ENCODE measurements at places on chromosomes 16 and 17.

GRCh38 chr17:48588528-48588927, 1.5 kb downstream of the HOXB3 start:
- no peak for DNase-seq

- DNase-seq, result peak; percentile 51
Observed at GRCh38 chr16:70253291-70254106, 1.8 kb upstream of the EXOSC6 start.

DNA sequence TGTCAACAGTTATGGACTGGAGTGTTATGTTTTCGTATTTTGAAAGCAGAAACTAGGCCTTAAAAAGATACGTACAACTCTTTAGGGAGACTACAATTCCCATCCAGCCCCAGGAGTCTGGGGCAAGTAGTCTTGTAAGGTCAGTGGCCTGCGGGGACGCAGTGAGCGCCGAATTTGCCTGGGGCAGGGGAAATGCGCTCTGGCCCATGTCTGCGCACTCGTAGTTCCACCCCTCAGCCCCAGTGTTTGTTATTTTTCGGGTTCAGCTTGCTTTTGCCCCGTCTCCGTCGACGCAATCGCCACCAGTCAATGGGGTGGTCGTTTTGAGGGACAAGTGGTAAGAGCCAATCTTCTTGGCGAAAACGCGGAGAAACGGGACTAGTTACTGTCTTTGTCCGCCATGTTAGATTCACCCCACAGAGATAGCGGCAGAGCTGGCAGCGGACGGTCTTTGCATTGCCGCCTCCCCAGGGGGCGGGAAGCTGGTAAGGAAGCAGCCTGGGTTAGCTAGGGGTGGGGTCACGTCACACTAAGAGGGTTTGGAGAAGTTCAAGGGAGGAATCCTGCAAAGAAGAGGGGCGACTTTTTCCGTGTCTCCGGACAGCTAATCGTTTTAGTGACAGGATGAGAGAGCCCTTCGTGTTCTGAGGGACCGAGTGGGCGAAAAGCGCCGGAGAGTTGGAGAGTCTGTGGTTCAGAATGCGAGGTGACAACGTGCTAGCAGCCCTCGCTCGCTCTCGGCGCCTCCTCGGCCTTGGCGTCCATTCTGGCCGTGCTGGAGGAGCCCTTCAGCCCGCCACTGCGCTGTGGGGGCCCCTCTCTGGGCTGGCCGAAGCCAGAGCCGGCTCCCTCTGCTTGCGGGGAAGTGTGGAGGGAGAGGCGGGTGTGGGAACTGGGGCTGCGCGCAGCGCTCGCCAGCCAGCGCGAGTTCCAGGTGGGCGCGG, 1.1 kb upstream of the BRCA1 start:
- peak; percentile 87 for DNase-seq

GRCh38 chr17:45908935-45909334, 14.6 kb downstream of the MAPT start:
- no peak for DNase-seq

- DNase-seq, result no peak
Observed at GRCh38 chr16:25264597-25264996, 7.0 kb upstream of the ZKSCAN2 start.

DNA sequence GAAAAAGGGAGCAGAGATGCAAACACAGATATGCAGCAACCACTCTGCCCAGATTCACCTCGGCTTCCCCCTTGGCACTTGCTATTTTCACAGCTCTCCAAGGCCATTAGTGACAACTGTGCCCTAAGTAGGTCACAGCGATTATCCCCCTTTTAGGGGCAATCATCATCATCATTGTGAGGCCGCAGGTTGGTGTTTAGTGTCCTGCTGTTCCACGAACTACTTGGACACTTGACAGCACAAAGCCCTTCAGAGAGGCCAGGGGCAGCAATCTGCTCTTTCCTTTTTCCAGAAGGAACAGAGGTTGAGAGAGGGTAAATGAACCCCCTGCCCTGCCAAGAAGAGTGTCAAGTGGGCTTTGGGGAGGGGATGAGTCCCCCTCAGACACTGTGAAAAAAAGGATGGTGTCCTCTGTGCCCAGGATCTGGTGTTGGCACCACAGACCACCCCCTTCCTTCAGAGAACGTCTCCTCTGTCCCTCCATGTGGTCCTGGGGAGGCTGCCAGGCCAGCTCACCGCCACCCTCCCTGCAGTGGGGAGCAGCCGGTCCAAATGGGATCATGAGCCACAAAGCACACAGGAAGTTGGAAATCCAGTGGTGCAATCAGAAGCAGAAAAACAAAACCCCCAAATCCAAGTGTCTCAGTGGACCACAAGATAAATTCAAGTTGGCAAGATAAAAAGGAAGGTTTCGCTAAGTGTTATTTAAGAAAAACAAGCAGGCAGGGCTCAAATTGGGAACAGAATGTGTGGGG, 78.4 kb upstream of the MED9 start:
- no peak for DNase-seq

- no peak for DNase-seq
Observed at GRCh38 chr17:76087531-76087930, 8.5 kb downstream of the ZACN start.

GRCh38 chr16:46954562-46954961, 18.9 kb downstream of the DNAJA2 start:
- no peak for DNase-seq

DNA sequence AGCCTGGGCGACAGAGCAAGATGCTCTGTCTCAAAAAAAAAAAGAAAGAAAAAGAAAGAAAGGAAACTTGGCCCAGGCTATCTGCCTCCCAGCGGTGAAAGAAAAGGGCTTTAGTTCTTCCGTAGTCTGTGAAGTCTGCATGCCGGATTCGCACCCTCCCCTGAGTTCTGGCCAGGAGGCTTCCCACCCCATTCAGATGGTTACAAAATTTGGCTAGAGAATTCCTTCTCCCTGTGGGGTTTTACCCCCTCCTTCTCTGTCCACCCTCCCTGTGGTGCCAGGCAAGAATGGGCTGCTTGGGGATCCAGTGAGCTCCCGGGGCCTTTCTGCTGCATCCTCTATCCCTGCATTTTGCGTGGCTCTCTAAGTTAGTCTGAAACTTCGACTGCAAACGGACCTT, 37.8 kb downstream of the PAFAH1B1 start:
- peak; percentile 24 for DNase-seq

DNA sequence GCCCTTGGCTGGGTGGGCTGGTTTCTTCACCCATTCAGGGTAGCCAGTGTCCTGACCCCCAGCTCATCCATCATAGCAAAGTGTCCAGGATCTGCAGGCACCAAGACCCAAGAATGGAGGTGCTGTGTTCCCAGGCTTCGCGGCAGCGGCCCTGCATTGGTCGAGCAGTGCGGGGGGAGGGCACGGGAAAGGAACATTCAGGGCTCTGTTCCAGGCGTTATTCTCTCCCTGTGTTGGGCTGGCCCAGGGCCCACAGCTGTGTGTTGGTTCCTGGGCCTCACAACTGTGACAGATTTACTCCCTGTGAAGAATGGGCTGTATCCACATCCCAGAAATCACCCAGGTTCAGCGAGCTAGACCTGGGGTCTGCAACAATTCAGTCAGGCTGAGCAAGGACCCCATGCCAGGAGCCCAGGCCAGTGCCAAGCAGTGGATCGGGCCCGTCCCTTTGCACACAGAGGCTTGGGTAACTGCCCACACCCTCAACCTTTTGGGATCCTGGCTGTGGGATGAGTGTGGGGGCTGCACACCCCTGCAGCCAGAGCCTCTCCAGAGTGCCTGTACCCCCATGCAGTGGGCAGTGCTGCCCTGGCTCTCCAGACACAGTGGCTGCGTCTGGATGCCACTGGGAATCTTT, 10.0 kb downstream of the GPT2 start:
- DNase-seq, result no peak

DNA sequence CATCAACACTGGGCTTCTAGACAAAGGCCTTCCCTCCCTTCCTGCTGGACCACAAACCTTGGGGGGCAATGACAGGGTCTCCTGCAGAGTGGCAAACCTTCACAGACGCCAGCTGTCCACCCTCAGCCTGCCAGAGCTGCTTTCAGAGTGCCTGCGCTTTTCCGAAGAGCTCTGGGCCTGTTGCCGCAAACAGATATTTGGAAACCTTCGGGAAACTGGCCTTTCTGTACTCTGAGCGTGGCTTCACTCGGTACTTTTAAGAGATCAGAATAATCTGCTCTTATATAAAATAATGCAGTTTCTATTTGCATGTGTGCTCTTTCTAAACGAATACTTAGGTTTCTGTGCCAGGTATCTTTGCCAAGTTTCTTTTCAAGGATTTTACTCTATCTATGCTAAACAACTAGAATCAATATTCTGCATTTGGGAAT, 152.1 kb upstream of the CHMP6 start:
- DNase-seq, result no peak

DNA sequence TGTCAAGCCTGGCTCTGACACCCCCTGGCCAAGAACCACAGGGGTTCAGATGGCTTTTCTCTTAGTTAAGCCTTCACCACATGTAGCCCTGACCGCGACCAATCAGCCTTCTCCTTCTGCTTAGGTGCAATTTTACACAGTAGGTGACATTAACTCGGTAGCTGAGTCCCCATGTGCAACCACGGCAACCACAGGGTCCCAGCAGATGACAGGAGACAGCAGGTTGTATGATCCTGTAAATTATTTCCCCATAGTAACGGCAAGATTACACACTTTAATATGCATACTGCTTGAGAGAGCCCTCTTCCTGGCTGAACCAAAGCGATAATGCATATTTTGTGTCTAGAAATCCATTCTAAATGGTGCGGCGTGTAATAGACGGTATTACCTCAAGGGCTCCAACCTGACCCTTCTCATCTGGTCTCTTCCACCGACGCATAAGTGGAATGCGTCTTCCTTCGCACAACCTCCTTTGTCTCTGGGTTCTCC, 458.7 kb upstream of the ZFHX3 start:
- peak; percentile 10 for DNase-seq

DNA sequence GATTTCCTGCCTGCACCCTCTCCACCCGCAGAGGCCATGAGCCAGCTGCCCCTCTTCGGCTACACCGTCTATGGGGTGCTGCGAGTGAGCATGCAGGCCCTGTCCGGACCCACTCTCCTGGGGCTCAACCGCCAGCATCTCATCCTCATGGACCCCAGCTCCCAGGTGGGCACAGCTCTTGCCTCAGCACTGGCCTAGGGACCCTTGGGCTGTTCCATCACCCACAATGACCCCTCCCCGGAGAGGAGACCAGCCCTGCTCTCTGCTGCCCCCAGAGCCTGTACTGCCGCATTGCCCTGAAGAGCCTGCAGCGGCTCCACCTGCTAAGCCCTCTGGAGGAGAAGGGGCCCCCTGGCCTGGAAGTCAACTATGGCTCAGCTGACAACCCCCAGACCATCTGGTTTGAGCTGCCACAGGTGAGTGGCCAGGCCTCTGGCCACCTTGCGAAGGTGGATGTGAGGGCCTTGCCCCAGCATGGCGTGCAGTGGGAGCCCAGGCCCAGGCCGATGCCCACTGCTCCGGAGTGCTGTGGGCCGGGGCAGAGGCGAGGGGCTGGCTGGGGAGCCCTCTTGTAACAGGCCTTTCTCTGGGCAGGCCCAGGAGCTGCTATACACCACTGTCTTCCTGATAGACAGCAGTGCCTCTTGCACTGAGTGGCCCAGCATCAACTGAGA, 7.3 kb upstream of the SMIM5 start:
- peak; percentile 57 for DNase-seq

DNA sequence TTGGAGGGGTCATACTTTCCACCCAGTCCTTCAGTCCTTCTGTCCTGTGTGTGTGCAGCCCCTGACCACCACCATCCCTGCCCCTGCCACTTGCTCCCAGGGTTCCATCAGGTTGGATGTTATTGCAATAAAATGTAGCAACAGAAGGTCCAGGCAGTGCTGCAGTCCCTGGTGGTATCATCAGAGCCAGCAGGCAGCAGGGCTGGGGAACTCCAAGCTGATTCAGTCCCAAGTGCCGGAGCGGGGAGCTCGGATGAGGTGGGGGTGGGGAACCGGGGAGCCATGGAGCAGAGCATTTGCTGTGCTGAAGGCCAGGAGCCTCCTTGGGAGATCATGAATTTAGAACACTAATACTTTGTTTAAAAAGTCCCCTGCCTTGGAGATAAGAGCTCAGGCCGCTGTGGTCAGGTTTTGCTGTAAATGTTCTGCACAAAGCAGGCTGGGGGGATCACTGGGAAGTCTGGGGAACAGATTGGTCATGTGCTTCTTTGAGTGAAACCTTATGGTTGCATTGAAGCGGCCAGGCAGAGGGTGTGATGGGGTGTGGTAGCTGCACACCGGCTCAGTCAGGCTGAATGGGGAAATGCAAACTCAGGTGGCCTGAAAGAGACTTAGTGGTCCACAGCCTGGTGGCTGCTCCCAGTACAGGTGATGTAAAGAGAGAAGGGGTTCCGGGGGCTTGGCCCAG, 225.9 kb downstream of the SEC14L1 start:
- no peak for DNase-seq

DNA sequence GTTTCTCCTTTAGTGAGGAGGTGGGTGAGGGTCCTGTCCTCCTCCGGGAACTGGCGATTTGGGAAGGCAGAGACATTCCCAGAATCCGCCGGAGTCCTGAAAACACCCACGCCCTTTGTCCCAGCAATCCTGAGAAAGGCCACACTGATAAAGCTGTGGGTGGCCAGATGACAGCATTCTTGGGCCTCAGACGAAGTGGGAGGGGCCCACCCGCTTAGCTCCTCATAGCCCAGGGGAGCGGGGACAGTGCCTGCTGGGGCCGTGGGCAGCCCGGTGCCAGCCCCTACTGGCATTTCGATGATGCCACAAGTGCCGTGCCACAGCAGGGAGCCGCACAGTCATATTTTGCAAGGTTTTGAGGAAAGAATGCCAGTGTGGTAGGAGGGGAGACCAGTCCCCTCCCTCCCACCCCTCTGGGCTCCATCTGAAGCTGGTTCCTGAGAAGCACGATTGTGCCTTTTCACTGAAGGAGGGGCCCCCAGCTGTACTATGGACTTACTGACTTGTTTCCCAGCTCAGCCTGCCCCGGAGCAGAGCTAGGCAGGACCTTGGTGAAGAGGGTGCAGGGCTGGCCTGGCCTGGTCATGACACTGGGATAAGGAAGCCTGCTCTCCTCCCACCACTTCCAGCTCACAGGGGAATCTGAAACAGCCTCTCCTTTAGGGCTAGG, 20.9 kb upstream of the MPRIP start:
- peak; percentile 70 for DNase-seq

DNA sequence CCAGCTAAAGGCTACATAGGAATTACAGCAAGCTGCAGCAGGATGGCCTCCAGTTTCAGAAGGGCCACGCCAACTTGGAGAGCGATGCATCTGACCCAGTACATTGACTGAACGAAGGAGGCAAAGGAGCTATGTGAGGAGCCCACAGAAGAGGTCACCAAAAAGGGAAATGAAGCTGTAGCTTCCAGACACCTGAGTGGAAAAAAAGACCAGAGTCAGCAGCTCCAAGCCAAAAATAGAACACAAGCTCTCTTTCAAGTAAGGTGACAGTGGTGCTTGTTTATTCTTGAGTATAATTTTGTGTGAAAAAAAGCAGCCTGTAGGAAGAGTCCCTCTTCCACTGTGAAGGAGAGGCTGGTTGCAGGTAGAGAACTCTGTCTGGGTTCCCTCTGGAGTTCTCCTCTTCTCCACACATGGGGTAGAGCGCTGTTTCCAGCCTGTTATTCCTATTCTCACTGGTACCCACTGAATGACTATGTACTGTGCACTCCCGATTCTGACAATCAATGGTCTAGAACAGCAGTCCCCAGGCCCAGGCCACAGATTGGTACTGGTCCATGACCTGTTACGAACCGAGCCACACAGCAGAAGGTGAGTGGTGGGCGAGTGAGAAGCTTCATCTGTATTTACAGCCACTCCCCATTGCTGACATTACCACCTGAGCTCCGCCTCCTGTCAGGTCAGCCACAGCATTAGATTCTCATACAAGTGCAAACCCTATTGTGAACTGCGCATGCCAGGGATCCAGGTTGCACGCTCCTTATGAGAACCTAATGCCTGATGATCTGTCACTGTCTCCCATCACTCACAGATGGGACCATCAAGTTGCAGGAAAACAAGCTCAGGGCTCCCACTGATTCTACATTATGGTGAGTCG, 15.1 kb downstream of the CCL4 start:
- no peak for DNase-seq

All from ELF-1 (cell line).